ENCODE measurements at places on chromosomes 5 and 9.
A peak's percentile ranks its signal among the peaks of the same experiment; 100 is the strongest.

GRCh38 chr5:107539726-107540330 lies 130.9 kb downstream of the EFNA5 start:
- no peak for DNase-seq

- DNase-seq = no peak
These were observed 25.2 kb downstream of the TDRD7 start for GRCh38 chr9:97437051-97437600.

DNA sequence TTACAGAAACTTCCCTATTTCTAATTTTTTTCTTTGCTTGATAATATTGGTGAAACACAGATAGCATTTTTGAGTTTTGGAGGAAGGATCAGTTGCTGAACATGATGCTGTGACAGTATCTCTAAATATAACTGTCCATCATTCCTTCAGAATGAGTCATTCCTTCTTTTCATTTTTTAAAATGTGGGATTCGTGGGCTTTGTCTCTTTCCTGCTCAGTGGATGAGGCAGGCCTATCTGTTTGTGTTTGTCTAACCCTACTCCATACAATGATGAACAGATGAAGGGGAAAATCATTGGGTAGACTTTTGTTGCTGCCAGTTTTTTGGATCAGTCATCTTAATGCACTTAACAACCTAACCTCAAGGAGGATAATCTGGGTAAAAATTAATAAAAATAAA lies 15.7 kb upstream of the OR13C8 start:
- DNase-seq = no peak

DNA sequence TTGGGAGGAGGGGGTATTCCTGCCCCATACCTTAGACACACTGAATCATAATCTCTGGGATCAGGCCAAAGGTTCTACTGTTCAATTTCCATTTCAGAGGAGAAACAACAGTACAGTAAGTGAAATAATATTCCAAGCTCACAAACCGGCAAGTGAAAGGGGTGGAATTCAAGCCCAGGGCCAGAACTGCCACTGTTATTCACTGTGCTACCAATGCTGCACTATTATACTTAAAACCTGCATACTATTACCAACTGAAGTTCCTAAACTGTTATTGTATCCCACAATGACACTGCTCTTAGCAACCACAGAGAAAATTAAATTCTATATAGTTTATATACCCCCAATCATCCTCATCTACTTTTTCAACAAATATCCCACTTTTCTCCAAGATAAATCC lies 24.6 kb downstream of the SSBP2 start:
- DNase-seq = no peak

DNA sequence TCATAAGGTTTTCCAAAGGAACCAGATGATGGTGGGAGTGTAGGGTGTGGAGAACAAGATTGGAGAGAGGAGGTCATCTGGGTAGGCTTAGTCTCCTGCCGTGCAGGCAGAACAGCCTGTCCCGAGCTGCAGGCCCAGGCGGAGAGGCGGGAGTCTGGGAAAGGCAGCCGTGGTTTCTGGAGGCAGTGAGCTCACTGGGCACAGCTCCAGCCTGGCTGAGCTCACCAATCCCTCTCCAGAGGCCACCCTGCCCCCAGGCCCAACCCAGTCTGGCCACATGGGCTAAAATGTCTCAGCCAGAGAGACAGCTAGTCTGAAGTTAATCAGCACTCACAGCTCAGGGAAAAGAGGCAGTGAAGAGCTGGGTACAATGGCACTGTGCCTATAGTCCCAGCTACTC lies 12.3 kb downstream of the P4HA2 start:
- peak; percentile 10 for DNase-seq

DNA sequence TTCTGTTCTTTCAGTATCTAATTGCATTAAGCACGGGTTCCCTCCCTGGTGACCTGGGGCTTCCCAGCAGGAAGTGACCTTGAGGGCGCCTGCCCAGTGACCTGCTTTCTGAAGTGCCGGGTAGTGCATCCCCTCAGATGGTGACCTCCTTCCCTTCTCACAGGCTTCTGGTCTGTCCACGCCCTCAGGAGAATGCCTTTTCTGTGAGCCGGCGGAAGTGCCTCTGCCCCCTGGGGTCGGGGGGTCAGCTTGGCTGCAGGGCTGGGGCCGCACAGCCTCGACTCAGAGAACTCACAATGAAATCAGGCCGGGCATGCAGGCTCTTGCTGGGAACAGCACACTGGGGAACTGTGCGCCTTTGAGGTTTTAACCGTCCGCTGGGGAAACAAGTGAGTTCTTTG lies 124.5 kb upstream of the PHYKPL start:
- DNase-seq = peak; percentile 49

DNA sequence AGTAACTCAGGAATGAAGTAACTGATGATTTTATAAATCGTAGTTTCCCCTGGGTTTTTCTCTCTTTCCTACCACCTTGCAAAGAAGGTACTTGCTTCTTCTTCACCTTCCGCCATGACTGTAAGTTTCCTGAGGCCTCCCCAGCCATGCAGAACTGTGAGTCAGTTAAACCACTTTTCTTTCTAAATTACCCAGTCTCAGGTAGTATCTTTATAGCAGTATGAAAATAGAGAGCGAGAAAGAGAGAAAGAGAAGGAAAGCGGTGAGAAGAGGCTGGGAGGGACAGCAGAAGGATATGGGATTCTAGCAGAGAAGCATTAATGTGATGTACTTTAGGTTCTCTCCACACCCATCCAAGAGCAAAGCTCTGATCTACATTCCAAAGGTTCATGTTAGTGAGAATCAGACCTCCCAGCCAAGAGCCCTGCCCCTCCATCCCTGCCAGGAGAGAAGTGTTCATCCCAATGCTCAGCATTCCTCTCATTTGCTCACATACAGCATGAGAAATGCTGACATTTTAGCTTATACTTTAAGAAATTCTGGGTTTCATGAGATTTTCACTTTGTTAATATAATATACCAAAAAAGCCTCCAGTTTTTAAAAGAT lies 185.0 kb upstream of the PTGER4 start:
- no peak for DNase-seq

- DNase-seq = no peak
These were observed 52.4 kb downstream of the MRPL36 start for GRCh38 chr5:1747079-1747802.

DNA sequence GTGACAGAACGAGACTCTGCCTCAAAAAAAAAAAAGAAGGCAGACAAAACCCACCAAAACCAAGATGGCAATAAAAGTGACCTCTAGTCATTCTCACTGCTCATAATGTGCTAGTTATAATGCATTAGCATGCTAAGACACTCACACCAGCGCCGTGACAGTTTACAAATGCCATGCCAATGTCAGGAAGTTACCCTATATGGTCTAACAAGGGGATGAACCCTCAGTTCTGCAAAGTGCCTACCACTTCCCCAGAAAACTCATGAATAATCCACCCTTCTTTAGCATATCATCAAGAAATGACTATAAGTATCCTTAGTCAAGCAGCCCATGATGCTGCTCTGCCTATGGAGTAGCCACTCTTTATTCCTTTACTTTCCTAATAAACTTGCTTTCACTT lies 4.7 kb upstream of the BICD2 start:
- DNase-seq = no peak

- no peak for DNase-seq
These were observed 12.6 kb upstream of the SEMA5A start for GRCh38 chr5:9558319-9558965.

DNA sequence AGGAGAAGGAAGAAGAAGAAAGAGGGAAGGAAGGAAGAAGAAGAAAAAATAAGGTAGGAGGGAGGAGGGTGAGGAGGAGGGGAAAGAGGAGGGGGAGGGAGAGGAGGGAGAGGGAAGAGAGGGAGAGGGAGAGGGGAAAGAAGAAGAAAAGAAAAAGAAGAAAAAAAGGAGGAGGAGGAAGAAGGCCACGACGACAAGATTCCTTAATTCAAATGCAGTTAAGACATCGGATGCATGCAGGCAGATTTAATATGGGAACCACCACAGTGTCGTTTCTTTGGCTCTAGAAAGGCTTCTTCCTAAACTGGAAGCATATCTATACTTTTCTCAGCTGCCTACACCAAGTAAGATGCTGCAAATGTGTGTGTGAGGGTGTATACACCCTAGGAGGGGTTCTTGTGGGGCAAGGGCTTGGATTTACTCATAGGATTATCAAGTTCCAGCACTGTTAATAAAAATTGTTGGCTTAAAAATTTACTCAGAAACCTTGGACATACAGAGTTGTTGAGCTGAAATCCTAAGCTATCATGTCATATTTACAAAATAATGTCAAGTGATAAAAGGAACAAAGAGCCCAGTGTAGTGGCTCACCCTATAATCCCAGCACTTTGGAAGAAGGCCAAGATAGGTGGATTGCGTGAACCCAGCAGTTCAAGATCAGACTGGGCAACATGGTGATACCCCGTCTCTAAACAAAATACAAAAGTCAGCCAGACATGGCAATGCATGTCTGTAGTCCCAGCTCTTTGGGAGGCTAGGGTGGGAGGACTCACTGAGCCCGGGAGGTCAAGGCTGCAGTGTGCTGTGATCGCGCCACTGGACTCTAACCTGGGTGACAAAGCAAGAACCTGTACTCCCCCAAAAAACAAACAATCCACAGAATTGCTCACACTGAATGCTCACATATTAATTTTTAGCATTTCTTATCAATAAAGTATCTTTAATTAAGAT lies 108.5 kb downstream of the UBAP2 start:
- DNase-seq = no peak

DNA sequence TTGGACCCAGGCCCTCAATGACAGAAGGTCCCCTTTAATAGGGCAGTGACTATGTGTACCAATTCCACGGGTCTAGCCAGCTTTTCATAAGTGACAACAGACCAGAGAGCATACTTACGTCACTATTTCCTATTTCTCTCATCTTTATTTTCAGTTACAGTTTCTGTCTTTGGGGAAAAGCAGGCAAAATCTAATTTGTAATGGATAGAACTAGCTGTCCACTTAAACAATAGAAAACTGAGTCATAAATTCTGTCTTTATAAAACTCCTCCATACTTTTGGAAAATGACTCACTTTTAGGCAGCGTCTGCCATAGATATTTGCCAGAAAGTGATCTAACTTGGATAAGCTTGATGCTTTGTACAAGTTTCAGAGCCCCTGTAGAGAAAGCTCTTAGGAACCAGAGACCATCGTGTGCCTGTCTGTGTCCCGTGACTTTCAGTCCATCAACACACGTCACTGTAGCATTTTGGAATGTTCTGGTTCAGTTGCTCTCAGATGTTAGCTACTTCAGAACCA lies 101.9 kb downstream of the F2RL2 start:
- no peak for DNase-seq

GRCh38 chr9:133676450-133676849 lies 40.3 kb downstream of the DBH start:
- no peak for DNase-seq

GRCh38 chr5:73743161-73743560 lies 117.2 kb downstream of the ARHGEF28 start:
- DNase-seq = no peak

GRCh38 chr5:64318175-64318574 lies 152.5 kb downstream of the RNF180 start:
- DNase-seq = no peak

DNA sequence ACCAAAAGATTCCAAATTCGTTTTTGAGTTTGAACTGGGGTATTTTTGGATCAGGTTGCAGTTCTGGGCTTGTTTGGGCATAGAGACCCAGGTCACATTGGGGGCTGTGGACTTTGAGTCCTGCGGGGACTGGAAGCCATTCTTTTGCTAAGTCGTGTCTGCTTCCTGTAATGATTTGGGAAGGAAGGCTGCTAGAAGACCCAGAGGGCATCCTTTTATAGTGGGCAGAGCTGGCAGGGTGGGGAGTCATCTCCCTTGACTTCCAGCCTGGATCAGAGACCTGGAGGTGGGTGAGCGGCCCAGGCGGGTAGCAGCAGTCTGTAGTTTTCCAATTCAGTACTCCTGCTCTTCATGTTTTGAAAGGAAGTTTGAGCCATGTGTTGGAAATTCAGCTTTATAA lies 11.3 kb downstream of the ZNF618 start:
- no peak for DNase-seq

- DNase-seq = no peak
These were observed 71.0 kb upstream of the PLPP6 start for GRCh38 chr9:4591123-4591500.

DNA sequence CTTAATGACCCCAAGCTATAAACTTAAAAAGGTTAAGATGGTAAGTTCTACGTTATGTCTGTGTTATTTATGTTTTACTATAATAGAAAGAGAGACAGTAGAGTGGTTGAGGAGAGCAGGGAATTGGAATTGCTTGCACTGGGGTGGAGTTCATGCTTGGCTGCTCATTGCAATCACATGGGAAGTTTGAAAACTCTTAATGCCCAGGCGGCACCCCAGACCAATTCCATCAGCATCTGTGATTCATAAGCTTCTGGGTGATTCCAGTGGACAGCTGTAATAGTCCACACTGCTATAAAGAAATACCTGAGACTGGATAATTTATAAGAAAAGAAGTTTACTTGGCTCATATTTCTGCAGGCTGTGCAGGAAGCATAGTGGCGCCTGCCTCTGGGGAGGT lies 323.9 kb upstream of the MSX2 start:
- DNase-seq = no peak

DNA sequence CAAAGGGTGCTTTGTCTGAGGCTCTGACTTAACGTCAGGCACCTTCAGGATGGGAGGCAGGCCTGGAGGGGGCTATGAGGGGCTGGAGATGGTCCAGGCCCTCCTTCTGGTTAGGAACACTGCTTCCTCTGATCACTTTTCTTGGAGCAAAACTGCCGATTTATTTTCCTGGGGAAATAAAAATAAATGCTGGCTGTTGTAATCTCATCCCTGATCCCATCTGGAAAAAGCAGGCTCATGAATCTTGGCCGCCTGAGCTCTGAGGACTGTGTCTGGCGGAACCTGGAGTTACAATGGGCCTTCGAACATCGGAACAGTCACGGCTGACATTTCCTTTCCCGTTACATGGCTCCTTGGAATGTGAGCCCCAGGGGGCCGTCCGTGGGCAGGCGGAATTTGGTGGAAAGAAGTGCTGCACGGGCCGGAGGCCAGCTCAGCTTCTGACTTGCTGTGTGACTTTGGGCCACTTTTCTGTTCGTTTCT lies 157.8 kb downstream of the RGS3 start:
- no peak for DNase-seq

GRCh38 chr5:41191249-41191648 lies 22.1 kb downstream of the C6 start:
- no peak for DNase-seq

- no peak for DNase-seq
These were observed 268.9 kb downstream of the ASTN2 start for GRCh38 chr9:117145811-117146490.
